ENCODE measurements at places on chromosomes 3 and 15. TPM values are rescaled to one million over a fixed set of nuclear protein-coding genes. Genes with fewer than 3 reads are reported as not detected.

- no peaks in the 10 kb centered on the region for H3K27me3 ChIP-seq
- no peak overlapping the region for H3K4me3 ChIP-seq
- no peak for DNase-seq
- H3K4me1 ChIP-seq: peaks cover 5% of the 10 kb centered on the region
These were observed 81.7 kb downstream of the SMAD6 start for GRCh38 chr15:66783725-66784124.

- no peak for DNase-seq
- H3K27ac ChIP-seq: peak overlapping the region; percentile 65
- H3K27me3 ChIP-seq: no peaks in the 10 kb centered on the region
These were observed 98.3 kb upstream of the VGLL3 start for GRCh38 chr3:87088993-87089841.

DNA sequence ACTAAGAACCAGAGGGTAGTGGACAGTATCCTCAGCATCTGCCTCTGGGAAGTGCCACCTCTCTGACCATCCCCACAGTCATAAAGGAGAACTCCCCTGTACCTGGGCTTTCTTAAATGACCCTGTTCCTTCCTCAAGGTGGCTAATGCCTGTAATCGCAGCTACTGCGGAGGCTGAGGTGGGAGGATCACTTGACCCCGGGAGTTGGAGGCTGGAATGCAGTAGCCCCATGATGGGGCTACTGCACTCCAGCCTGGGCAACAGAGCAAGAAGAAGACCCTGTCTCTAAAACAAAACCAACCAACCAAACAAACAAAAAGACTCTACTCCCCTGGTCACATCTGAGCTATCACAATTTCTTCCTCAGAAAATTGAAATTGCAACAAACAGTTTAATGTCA, 848 bp upstream of the BUB1B start:
- H3K4me1 ChIP-seq: peaks cover 4% of the 10 kb centered on the region
- no peak for DNase-seq
- no peak overlapping the region for H3K4me3 ChIP-seq
- no peak overlapping the region for H3K27ac ChIP-seq
- H3K36me3 ChIP-seq: no peaks in the 10 kb centered on the region
- no peaks in the 10 kb centered on the region for H3K27me3 ChIP-seq

DNA sequence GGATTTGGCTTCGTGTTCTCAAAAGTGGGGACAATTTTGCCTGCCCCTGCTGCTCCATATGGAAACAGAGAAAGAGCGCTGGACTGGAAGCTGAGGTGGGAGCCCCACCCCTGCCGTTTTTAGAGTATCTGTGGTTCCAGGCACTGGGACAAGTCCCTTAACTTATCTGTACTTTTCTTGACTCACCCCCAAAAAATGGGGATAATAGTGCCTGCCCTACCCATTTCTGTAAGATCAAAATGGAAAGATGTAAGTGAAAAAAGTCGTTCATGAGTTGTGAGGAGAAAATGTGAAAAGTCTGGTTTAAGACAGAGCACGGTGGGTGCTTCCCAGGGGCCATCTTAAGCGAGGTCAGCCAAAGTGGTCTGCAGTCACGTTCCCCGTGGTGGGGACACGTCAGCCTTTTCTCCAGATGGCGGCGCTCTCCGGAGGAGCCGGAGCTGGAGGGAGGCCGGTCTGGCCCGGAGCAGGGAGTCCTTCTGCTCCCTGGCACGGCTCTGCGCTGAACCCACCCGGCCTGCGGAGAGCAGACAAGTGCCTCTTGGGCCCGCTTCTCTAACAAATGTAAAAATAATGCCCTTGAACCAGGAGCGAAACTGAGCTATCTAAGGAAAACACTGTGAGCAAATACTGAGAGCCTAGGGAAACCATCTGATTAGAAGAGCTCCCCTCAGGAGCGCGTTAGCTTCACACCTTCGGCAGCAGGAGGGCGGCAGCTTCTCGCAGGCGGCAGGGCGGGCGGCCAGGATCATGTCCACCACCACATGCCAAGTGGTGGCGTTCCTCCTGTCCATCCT, at the start of gene CLDN18:
CLDN18 (plus strand) TSS at position 690 of the 797 bp plus-strand sequence; CDS start at position 751, 61 bp downstream.
- no peaks in the 10 kb centered on the region for H3K27me3 ChIP-seq
- DNase-seq: no peak
- no peak within 1 kb of the TSS for H3K4me3 ChIP-seq
- no peaks in the 10 kb centered on the region for H3K4me1 ChIP-seq
- H3K36me3 ChIP-seq: no peaks in the 10 kb centered on the region

DNA sequence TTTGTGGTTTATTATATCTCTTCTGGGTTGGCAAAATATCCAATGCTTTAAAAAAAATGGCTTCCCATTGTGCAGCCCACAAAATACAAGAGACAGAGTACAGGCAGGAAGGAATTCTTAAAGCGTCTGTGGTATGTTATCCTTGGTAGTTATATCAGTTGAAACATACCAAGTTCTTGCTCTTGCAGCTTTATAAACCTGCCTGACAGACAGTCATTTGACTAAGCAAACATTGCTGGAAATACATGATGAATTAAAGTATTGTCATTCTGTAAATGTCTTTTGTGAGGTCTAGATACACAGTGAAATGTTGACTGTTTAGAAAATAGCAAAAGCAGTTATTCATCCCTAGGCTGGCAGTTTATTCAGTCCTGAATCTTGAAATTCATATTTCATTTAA, 44.8 kb upstream of the MAP3K13 start:
- H3K27ac ChIP-seq: no peak overlapping the region
- H3K27me3 ChIP-seq: no peaks in the 10 kb centered on the region
- no peaks in the 10 kb centered on the region for H3K36me3 ChIP-seq
- no peaks in the 10 kb centered on the region for H3K4me1 ChIP-seq
- no peak overlapping the region for H3K4me3 ChIP-seq
- DNase-seq: no peak

The SCG5 gene
- total RNA-seq: 17.2 TPM

The VILL gene
- 185 TPM for total RNA-seq

The PLAAT1 gene
- not detected for total RNA-seq

DNA sequence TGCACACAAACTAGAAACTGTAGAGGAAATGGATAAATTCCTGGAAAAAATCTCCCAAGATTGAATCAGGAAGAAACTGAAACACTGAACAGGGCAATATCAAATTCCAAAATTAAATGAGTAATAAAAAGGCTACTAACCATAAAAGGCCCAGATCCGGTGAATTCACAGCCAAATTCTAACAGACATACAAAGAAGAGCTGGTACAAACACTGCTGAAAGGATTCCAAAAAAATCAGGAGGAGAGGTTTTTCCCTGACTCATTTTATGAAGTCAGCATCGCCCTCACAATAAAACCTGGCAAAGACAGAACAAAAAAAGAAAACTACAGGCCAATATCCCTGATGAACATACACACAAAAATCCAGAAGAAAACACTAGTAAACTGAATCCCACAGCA, 462.4 kb upstream of the THBS1 start:
- no peaks in the 10 kb centered on the region for H3K36me3 ChIP-seq
- H3K4me1 ChIP-seq: no peaks in the 10 kb centered on the region
- H3K4me3 ChIP-seq: no peak overlapping the region
- no peak overlapping the region for H3K27ac ChIP-seq

DNA sequence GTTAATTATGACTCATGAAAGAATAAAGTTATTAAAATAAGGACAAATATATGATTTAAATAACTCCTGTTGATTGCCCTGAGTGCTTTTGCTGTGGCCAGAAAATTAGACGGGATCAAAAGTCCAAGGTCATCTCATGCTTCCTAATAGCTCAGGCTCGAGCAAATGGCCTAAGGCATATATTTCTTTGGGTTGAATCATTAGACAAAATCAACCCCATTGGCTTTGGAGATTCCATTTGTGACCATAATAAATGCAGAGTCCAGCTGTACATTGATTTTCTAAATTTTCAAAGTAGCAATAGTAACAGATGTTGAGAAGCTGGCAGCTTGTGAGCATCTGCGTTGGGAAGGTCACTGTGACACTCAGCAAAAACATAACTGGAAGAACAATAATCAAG, 464.5 kb upstream of the TGFBR2 start:
- no peaks in the 10 kb centered on the region for H3K36me3 ChIP-seq
- H3K27me3 ChIP-seq: no peaks in the 10 kb centered on the region
- no peak overlapping the region for H3K4me3 ChIP-seq
- DNase-seq: no peak
- no peaks in the 10 kb centered on the region for H3K4me1 ChIP-seq
- no peak overlapping the region for H3K27ac ChIP-seq

DNA sequence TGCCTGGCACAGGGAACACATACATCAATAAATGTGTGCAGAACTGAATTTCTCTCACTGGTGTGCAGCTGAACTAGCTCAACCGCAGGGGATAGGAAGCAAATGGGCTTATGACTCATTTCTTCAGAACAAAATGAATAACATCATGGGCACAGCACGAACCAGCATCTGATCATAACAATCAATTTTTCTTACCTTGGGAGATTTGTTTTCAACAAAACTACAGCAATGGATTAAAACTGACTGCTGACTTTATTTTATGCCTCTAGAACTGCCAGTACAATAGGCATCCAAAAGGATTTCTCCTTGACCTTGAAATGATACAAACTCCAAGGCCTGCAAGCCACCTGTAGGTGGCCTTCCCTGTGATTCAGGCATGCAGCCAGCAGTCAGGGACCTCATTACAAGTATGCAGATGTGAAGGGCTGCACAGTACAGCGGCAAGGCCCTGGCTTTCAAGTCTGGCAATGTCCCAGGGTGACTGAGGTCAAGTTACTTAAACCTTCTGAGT, 26.1 kb downstream of the TAMM41 start:
- H3K4me3 ChIP-seq: no peak overlapping the region
- H3K36me3 ChIP-seq: no peaks in the 10 kb centered on the region
- no peak for DNase-seq
- no peak overlapping the region for H3K27ac ChIP-seq
- H3K27me3 ChIP-seq: no peaks in the 10 kb centered on the region

GRCh38 chr15:58536414-58536813, 104.6 kb downstream of the LIPC start:
- no peak overlapping the region for H3K4me3 ChIP-seq
- DNase-seq: no peak
- no peaks in the 10 kb centered on the region for H3K36me3 ChIP-seq
- no peaks in the 10 kb centered on the region for H3K27me3 ChIP-seq
- no peaks in the 10 kb centered on the region for H3K4me1 ChIP-seq

The PPARG gene
- 46.4 TPM for total RNA-seq

- no peaks in the 10 kb centered on the region for H3K27me3 ChIP-seq
- no peak for DNase-seq
- no peak overlapping the region for H3K27ac ChIP-seq
These were observed 72.7 kb upstream of the WNT5A start for GRCh38 chr3:55559500-55560423.

- no peak for DNase-seq
- no peaks in the 10 kb centered on the region for H3K4me1 ChIP-seq
- no peak overlapping the region for H3K27ac ChIP-seq
These were observed 630.5 kb upstream of the EPHA6 start for GRCh38 chr3:96183871-96184270.

The SERPINI2 gene
- total RNA-seq: 2.8 TPM

DNA sequence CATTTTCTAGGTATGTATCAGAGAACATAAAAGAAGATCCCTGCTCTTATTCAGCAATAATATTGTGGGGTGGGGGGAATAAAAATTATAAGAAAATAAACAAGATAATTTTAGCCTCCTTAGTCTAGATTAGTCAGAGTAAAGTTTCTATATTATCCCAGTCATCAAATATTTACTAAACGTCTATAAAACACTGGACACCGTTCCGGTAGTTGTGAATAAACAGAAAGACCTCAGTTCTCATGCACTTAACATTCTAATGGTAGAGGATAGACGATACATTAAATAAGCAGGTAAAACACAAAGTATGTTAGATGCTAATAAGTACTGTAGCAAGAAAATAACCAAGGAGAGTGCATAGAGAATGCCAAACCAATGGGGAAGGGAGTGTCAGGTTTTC, 425.0 kb downstream of the GBE1 start:
- H3K36me3 ChIP-seq: no peaks in the 10 kb centered on the region
- no peak overlapping the region for H3K4me3 ChIP-seq
- H3K27me3 ChIP-seq: no peaks in the 10 kb centered on the region

DNA sequence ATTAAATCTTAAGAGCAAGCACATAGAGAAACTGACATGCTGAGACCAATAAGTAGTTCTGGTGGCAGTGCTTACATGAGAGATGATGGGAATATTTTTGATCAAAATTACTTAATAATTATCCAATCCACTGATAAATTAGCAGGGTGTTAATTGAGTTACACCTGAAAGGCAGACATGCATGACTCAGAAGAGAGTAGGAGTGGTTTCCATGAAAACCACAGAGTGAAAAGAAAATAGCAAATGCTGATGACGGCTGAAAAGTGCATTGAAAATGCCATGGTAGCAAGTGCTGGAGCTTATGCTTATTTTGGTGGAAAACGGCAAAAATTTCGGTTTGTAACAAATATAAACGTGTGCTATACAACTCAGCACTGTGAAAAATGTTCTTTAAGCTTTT, 267.8 kb upstream of the LRRN1 start:
- H3K4me1 ChIP-seq: no peaks in the 10 kb centered on the region
- no peaks in the 10 kb centered on the region for H3K27me3 ChIP-seq
- H3K4me3 ChIP-seq: no peak overlapping the region
- no peaks in the 10 kb centered on the region for H3K36me3 ChIP-seq
- H3K27ac ChIP-seq: no peak overlapping the region

GRCh38 chr15:40075298-40076044, 33.2 kb downstream of the BMF start:
- no peaks in the 10 kb centered on the region for H3K36me3 ChIP-seq
- H3K4me3 ChIP-seq: no peak overlapping the region
- H3K27ac ChIP-seq: no peak overlapping the region
- DNase-seq: no peak
- H3K27me3 ChIP-seq: no peaks in the 10 kb centered on the region
- peaks cover 4% of the 10 kb centered on the region for H3K4me1 ChIP-seq

GRCh38 chr3:157793745-157794144, 290.5 kb upstream of the VEPH1 start:
- DNase-seq: no peak
- H3K27me3 ChIP-seq: no peaks in the 10 kb centered on the region

The RAD51 gene
- not detected for total RNA-seq

DNA sequence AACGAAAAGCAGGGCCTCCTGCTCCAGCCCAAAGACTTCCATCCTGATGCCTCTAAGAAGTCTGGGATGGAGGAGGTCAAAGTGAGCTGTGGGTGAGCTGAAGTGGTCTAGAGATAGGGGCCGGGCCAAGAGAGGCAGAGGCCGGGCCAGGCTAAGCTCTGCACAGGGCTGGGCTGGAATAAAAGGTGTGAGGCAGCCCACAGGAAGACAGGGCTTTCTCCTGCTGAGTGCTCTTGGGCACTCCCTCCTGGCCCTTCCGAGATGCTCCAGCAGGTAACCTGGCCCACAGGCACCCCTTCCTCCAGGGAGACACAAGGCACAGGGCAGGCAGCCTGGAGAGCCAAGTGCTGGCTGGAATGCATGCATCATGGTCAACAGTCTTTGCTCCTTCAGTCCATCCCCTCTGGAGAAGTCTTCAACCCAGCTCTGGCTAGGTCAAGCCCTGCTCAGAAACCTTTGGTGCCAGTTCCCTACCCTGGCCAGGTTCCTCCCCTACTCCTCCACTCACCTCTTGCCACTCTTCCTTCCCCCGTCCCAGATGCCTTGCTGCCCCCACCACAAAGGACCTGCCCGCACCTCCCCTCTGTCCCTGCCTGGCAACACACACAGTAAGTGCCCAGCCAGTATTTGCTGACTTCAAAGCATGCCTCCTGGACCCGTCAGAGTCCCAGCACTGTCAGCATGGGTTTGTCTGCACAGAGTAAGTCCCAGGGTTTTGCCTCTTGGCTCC, 93.6 kb downstream of the SEC22A start:
- H3K27me3 ChIP-seq: no peaks in the 10 kb centered on the region
- DNase-seq: no peak
- H3K27ac ChIP-seq: no peak overlapping the region
- H3K4me3 ChIP-seq: no peak overlapping the region
- H3K4me1 ChIP-seq: no peaks in the 10 kb centered on the region

- H3K36me3 ChIP-seq: no peaks in the 10 kb centered on the region
- no peak for DNase-seq
- H3K27ac ChIP-seq: no peak overlapping the region
- no peaks in the 10 kb centered on the region for H3K4me1 ChIP-seq
- no peak overlapping the region for H3K4me3 ChIP-seq
These were observed 11.5 kb downstream of the POMGNT2 start for GRCh38 chr3:43094381-43094780.

Data from Peyer's patch (tissue), 4 donors.